ENCODE measurements at places on chromosomes 1 and 21.

DNA sequence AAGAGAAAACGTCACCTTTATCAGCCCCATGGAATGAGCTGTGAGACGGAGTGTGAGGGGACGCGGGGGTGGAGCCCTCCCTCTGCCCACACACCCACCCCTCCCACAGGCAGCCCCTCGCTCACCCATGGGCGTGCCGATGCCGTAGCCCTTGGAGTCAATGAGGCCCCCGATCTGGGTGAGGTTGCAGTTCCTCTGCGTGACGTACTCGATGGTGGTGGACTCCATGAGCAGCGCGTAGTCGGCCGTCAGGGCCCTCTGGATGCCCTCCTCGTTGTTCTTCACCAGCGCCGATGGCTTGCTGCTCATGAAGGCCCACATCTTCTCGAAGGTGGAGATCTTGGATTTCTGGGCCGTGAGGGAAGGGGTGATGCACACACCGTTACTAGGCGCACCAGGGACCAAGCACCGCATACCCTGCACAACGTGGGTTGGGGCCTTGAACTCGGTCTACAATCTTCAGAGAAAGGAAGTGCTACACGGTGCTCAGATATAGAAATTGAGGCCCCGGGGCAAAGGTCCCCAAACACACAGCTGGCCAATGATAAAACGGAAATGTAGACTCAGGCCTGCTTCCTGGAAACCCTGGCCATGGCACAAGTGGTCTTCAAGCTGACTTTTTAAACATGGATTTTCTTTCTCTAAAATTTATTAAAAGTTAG, 228.2 kb downstream of the GRIK3 start:
- no peak for DNase-seq

GRCh38 chr1:38173157-38173831, 126.7 kb upstream of the POU3F1 start:
- no peak for DNase-seq

DNA sequence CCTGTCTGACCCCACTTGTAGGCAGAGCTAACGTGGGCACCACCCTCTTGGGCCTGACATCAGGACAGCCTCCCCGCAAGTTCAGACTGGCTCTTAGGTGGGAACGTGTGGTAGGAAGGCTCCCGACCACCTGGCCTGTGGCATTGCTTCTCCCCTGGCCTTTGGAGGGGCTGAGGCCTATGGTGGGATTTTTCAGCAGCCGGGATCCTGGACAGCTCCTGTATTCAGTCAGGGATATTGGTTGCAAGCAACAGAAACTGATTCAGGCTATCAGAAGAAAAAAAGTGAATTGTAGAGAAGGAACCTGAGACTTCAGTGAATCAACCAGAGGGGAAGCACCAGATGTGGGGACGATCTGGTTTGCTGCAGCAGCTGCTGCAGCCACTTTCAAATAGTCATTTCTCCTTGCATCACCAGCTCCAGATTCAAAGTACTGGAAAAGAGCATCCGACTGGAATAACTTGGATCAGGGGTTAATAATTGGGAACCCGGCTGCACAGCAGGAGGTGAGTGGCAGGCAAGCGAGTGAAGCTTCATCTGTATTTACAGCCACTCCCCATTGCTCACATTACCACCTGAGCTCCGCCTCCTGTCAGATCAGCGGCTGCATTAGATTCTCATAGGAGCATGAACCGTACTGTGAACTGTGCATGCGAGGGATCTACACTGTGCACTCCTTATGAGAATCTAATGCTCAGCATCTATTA, 5.9 kb downstream of the RNF186 start:
- no peak for DNase-seq

DNA sequence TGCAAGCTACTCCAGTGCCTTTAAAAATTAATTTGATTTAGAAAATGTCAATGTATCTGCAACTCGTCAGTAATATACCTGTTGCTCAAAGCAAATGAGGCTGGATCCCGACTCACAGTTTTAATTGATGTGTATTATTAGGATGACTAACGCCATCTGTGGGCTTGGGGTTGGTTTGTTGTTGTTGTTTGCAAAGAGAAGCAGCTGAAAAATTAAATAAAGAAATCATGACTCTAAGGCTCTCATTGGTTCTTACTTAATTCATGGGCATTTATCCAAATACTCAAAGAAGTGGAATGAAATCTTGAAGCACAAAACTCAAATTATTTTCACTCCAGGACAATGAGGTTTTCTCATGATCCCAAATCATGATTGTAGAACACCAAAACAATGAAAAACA, 46.4 kb downstream of the SEC16B start:
- DNase-seq, result no peak

DNA sequence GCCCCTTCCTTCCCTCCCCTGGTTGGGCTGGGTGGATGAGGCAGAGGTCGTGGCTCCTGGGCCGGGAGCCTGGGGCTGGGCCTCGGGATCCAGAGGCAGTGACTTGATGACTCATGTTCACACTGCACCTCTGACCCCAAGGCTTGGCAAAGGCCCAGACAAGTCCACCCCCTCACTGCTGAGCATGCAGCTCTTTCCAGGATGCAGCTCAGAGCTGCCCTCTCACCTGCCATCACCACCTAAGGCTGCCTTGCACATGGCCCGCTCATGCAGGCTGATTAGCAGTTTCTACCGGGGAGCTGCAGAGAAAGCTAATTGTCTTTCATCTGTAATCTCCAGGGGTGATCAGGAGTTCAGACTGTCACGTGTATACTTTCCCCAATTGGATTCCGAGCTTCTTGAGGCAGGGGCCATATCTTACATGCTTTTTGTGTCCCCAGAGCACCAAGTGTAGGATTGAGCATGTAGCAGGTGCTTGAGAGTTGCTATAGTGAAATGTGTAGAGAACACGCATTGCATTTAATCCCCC, 62.1 kb downstream of the LRRN2 start:
- no peak for DNase-seq

DNA sequence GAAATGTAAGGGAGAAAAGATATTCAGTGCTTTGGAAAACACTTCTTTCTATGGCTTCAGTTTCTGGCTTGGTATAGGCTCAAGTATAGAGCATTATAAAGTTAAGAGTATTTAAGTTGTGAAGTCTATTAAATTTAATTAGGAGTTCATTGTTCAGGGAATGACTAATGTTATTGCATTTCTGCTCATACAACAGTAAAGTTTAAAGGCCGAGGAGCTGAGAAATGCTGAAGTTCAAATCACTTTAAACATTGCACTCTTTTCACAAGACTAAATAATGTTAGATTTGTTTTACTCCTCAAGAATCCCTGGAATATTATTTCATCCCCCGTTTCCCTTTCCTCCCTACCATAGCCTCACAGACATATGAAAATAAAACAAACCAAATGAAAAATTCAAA, 30.1 kb downstream of the RGS5 start:
- DNase-seq, result no peak

DNA sequence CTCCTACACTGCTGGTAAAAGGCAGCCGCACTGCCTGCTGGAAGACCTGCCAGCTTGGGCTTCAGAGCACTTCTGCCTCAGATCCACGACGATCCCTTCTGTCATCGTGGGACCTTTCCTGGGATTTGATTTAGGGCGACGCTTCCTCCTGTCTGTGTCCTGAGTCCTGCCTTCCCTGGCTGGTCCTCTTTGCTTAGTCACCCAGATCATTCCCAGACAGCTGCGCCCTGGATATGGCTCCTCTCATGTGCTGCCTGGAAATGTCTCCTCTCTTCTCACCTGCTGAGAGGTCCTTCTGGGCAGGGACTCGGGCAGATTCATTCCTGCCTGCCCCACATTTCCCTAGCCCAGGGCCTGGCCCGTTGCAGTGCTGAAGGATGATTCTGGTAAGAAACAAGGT, 72.4 kb upstream of the POU3F1 start:
- DNase-seq, result no peak

GRCh38 chr1:9500756-9501754, 38.2 kb upstream of the SLC25A33 start:
- no peak for DNase-seq

GRCh38 chr1:189859385-189859977, 618.2 kb downstream of the BRINP3 start:
- DNase-seq, result no peak

GRCh38 chr1:11998636-11999035, 18.4 kb downstream of the MFN2 start:
- no peak for DNase-seq

GRCh38 chr1:5200006-5200405, 545.6 kb downstream of the AJAP1 start:
- DNase-seq, result no peak

DNA sequence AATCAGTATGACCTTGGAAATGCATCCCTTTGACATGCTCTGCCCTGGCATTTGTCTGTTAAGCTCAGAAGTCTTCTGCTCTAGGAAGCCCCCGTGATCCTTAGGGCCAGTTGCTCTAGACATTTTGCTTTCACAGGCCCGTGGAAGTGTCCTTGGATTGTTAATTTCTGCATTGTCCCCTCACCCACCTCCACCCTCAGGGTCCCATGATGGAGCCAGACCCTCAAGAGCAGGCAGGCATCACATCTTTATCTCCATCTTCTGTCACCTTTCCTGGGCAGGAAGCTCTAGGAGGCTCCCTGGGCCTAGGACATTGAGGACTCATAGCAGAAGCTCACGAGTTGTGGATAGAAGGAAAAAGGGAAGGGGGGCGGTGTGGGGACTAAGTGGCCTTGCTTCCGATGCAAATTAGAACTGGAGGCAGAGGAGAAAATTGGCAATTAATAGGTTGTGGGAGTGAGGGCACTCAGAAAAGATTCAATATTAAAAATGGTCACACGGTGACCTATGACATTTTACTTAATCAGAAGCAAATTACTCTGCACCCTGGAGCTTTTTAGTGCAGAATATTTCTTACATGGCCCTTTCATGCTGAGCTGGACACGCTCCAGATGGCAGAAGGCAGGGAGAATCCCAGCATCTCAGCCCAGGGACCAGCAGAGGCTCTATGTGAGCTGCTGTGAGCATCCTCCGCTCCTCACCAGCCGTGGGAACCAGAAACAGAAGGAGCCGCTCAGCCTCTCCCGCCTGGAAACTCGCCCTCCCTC, 185.0 kb downstream of the MATN1 start:
- DNase-seq, result no peak

DNA sequence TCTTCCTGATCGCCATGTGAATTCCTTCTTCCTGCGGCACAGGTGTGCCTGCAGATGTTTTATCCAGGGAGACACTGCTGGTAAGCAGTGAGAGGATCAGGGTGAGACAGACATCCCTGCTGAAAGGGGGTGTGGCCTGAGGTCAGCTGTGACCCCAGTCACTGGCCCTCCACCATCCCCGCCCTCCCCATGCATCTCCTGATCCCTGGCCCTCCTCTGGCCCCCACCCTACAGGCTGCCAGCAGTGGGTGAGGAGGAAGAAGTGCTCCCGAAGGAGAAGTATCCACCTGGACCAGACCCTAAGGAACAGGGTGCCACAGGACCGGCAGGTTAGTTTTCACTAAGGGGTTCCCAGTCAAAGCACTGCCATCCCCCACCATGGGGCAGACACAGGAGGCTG, 85.3 kb downstream of the GLIS1 start:
- DNase-seq, result no peak

- DNase-seq, result no peak
These were observed 56.8 kb downstream of the KIAA0319L start for GRCh38 chr1:35500439-35500838.

DNA sequence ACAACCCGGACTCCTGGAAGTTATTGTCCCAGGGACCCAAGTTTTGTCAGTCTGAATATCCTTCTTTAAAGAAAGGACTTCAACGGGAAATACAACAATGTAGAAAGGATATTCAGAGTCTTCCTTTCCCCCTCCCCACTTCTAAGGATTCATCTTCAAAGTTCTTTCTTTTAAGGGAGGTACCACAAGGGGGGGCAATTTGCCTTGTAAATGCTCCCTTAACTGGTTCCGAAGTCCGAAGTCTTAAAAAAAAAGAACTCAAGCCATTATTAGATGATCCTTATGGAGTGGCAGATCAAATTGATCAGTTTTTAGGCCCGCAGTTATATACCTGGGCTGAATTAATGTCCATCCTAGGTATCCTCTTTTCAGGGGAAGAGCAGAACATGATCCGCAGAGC, 47.0 kb downstream of the SERINC2 start:
- DNase-seq, result no peak

DNA sequence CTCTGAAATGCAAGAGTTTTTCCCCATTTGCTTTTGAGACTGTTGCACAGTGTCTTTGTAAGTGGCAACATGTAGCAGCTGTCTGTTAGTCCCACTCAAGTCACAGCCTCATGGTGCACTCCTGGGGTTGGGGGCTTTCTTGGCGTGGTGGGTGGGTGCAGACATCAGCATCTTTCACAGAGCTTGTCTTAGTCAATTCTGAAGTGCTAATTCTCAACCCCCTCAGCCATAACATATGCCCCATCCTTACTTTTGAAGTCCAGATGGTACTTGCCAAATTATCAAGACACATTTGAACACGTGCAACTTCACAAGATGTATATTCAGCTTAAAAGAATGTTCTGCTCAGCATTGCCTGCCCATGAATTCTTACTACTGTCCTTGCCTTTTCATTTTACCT, 87.1 kb downstream of the VCAM1 start:
- DNase-seq, result no peak

GRCh38 chr1:212104586-212105325, 69.2 kb downstream of the DTL start:
- DNase-seq, result no peak

Measured in stimulated activated CD8-positive, alpha-beta memory T cell treated with anti-CD3 and anti-CD28 coated beads, Interleukin-15, amount 100 ng/mL, for 48 hours (primary cell).